ENCODE measurements at places on chromosomes 12 and 14. TPM values are rescaled to one million over a fixed set of nuclear protein-coding genes. Genes with fewer than 3 reads are reported as not detected.

- no peaks in the 10 kb centered on the region for H3K4me1 ChIP-seq
- peak; percentile 53 for DNase-seq
- H3K4me3 ChIP-seq: no peak overlapping the region
- H3K27ac ChIP-seq: no peak overlapping the region
- no peaks in the 10 kb centered on the region for H3K27me3 ChIP-seq
Measured at GRCh38 chr12:30440826-30441602, 254.7 kb downstream of the IPO8 start.

DNA sequence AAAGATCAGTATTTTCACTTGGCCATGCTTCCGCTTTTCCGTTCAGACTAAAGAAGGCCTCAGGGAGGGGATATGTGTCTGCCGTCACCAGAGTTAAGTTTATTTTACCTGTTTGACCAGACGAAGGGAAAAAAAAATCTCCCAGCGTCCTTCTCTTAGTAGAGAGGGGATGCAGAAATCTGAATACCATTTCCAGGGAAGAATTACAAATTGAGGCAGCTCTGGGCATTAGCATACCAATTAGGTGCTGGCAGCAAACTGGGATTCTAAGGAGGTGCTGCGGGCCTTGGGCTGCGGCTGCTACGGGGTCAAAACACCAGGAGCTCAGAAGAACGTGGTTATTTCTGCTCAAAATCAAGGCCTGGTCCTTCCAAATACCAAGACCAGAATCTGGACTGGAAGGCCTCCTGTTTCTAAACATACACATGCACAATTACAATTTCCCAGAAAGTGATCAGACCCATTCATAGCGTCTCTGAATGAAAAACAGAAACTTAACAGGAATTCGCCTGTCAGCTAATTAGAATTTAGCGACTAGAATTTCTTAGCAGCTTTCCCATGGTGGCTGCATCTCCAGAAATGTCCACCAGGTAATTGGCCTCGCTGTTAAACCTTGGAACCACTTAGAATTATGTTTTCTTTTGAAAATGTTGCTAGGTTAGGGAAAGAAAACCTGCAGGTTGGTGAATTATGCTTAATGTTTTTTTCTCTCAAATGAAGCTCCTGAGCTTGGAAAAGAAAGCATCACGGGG, 617.0 kb downstream of the VRK1 start:
- H3K36me3 ChIP-seq: no peaks in the 10 kb centered on the region
- H3K4me1 ChIP-seq: no peaks in the 10 kb centered on the region
- no peak overlapping the region for H3K4me3 ChIP-seq
- H3K27me3 ChIP-seq: no peaks in the 10 kb centered on the region

GRCh38 chr14:41972531-41972930, 365.9 kb downstream of the LRFN5 start:
- H3K4me3 ChIP-seq: no peak overlapping the region
- no peaks in the 10 kb centered on the region for H3K36me3 ChIP-seq
- H3K27me3 ChIP-seq: no peaks in the 10 kb centered on the region
- no peak for DNase-seq

DNA sequence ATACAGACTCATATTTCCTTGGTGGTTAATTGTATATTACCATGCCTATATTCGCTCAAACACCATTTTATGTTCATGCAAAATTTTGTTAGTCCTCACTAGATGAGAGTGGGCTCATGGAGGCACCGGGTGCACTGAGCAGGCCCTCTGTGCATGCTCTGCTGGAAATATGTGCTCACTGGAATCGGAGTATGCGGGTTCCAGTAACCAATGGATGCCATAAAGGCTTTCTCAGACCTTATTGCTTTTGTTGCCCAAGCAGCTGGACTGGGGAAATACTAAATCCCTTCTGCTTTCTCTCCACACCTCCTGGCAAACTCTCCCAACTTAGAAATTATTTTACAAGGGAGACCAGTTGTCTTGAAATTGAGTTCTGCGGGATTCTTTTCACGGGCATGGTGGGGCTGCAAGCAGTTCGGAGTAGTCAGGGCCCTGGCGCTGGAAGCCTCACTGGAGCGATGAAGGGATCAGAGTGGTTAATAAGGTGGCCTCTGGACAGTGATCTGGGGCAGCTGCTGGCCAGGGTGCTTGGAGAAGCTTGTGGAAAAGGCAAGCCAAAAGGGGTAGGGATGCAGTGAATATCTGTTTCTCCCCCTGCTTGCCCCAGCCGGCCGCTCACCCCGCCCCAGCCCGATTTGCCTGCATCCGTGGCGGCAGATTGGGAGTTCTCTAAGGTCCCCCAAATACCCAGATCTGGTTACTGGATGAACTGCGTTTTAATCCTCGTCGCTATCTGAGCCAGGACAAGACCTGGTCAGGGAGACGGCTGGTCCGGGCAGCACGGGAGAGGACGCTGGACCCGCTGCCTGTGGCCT, 7.4 kb upstream of the HOXC6 start:
- no peaks in the 10 kb centered on the region for H3K36me3 ChIP-seq
- H3K4me3 ChIP-seq: peak overlapping the region; percentile 78
- H3K27me3 ChIP-seq: no peaks in the 10 kb centered on the region
- DNase-seq: peak; percentile 56

Gene E2F7
- 2.5 TPM for total RNA-seq

Gene DYNLL1
- total RNA-seq: 301 TPM

All from GM23248 (cell line).